ENCODE measurements at places on chromosomes 5 and 9. TPM values are rescaled to one million over a fixed set of nuclear protein-coding genes. Genes with fewer than 3 reads are reported as not detected.

The HAPLN1 gene
- 4.7 TPM for total RNA-seq

The SPATA31E1 gene
- not detected for total RNA-seq

The SPACA9 gene
- total RNA-seq = 1.6 TPM

The SNAPC3 gene
- total RNA-seq = 44.5 TPM

The PAEP gene
- total RNA-seq = not detected

The C9 gene
- total RNA-seq = not detected

The BDP1 gene
- total RNA-seq = 27.7 TPM

The ADCY2 gene
- total RNA-seq = not detected

The CAMK4 gene
- 3.6 TPM for total RNA-seq

The RUFY1 gene
- 47.4 TPM for total RNA-seq

The OR1N2 gene
- total RNA-seq = not detected

The ENTPD2 gene
- total RNA-seq = not detected

The SPINK4 gene
- not detected for total RNA-seq

The SMC5 gene
- total RNA-seq = 19.8 TPM

The DDX4 gene
- total RNA-seq = not detected

The UIMC1 gene
- total RNA-seq = 68.5 TPM

The SLC46A2 gene
- total RNA-seq = not detected

The BARHL1 gene
- not detected for total RNA-seq

The OXCT1 gene
- total RNA-seq = 40.3 TPM

The LRRTM2 gene
- total RNA-seq = under 0.01 TPM

The POLE3 gene
- total RNA-seq = 63.0 TPM

The KCNN2 gene
- not detected for total RNA-seq

The PMPCA gene
- 60.7 TPM for total RNA-seq

The TMEM215 gene
- not detected for total RNA-seq

The SURF2 gene
- 13.1 TPM for total RNA-seq

The CCDC69 gene
- total RNA-seq = 4.6 TPM

The CD274 gene
- 17.9 TPM for total RNA-seq
